K562 (cell line): ENCODE measurements at places on chromosomes 6 and 20.
A peak's percentile ranks its signal among the peaks of the same experiment; 100 is the strongest.

GRCh38 chr6:132060591-132060990 lies 109.4 kb upstream of the CCN2 start:
- DNase-seq: no peak

DNA sequence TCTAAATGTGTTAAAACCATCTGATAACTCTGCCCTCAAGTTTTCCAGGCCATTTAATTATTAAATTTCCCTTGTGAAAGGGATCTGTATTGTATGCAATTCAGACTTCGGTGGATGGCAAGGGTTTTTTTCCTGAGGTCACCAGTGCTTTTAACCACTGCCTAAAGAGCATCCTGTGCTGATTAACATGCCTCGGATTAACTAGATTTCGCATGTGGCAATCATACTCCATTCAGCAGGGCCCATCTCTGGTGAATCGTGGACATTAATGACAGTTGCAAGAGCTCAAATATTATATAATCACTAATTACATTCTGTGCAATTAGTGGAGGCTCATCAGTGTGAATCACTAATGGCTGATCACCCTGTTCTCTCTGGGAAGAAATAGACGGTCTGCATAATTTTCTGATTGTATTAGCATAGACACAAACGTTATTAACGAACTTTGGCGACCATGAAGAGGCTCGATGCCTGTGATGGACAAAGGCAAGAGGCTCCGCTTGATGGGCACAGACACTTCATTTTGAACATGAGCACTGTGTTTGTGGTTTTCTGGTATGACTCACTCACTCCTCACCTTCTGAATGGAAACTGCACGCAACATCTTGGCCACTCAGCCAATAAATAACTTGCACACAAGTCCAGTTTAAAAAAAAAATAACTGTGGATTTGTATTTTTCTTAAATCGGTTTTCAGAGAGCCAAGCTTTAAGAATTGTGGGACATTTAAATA lies 31.4 kb downstream of the LINC00237 start:
- DNase-seq: no peak

DNA sequence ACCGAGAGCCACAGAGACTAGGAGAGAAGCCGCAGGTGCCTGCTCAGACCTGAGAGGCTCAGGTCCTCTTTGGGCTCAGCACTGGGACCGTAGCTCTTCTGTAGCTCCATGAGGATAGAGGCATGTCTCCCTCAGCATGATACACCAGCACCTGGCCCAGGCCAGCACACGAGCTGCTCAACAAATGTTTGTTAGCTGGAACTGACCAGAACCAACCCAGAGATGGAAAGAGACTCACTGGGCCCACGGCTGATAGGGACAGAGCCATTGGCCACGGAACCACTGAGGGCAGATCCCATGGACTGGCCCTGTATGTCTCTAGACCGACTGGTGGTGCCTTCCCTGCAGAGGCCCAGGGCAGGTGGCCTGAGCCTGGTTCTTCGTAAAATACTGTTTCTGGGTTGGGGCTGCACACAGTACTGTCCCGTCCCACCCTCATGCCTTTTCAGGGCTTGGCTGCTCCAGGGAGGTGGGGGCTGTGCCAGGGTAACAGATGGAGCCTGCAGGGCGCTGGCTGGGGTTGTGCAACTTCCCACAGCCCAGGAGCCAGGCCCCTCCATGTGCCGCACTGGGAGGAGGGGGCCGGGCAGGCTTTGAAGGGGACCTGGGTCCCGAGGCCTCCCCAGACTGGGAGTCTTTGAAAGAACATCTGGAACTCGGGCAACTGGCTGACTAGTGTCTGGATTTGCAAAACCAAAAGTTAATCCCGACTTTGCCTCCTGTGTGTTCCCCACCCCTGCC lies 5.2 kb downstream of the C20orf204 start:
- DNase-seq: no peak

GRCh38 chr6:43728586-43728985 lies 41.0 kb upstream of the MRPS18A start:
- DNase-seq: no peak

GRCh38 chr6:36381502-36382389 lies 5.7 kb downstream of the ETV7 start:
- DNase-seq: no peak

DNA sequence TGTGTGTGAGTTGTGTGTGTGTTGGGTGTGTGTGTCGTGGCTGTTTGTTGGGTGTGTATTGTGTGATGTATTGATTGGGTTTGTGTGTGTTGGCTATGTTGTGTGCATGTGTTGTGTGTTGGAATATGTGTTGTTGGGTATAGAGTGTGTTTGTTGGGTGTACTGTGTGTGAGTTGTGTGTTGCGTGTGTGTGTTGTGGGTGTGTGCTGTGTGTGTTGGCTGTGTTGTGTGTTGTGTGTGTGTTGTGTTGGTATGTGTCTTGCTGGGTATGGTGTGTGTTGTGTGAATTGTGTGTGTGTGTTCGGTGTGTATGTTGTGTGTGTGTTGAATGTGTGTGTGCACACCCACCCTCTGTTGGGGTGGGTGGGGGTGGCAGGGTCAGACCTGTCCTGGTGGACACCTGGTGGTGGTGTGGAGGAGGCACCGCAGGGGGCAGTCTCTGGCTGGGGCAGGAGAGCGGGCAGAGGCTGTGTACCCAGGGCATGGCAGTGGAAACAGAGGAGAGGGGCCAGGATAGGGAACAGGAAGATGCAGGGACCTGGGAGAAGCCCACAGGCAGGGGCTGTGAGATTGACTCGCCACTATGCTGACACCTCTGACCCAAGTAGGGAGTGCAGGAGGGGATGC lies 25.5 kb upstream of the PXDC1 start:
- no peak for DNase-seq

- peak; percentile 95 for DNase-seq
Measured at GRCh38 chr6:135180542-135181332, at the start of gene MYB. MYB (plus strand) TSS chr6:135181308; CDS start chr6:135181514, 206 bp downstream.

- DNase-seq: peak; percentile 83
Measured at GRCh38 chr6:14743474-14744211, 502.2 kb upstream of the JARID2 start.

DNA sequence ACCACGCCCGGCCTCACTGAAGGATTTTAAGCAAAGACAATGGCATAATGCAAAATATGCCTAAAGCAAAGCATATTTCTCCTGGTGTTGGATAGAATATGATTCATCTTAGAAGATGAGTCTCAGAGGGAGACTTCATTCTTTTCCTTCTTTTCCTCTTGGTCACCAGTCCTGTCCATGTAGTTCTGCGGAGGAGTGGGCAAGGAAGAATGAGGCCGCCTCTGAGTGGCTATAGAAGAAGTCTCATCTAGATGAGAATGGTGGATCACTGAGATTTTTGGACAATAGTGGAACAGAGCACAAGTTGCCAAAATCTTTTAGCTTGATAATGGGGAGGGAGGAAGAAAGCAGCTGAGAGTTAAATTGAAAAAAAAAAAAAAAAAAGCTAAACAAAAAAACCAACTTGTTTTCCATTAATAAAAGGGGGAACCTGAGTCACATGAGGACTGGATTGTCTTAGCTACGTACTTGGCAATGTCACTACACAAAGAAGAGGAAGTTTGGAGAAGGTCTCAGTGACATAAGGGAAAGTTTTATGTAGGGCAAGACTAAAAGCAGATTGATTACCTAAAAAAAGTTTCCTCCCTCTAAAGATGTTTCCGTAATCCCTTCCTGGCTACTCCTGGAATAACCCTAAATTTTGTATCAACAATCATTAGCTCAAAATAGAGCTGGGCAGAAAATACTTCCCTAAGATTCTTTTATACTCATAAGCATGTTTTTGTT lies 6.0 kb downstream of the CD83 start:
- DNase-seq: no peak

GRCh38 chr20:49426395-49426794 lies 56.1 kb downstream of the KCNB1 start:
- DNase-seq: no peak

- DNase-seq: no peak
Measured at GRCh38 chr6:143333749-143334520, 116.6 kb downstream of the ADAT2 start.

GRCh38 chr6:30966154-30966553 lies 17.4 kb upstream of the MUC21 start:
- DNase-seq: no peak

GRCh38 chr20:38875175-38875993 lies 50.8 kb upstream of the FAM83D start:
- DNase-seq: no peak

GRCh38 chr20:5923493-5923892 lies 26.8 kb downstream of the TRMT6 start:
- DNase-seq: no peak
